Mucosa of descending colon (tissue), 3 donors: ENCODE measurements at places on chromosomes 11 and 22. TPM values are rescaled to one million over a fixed set of nuclear protein-coding genes. Genes with fewer than 3 reads are reported as not detected.

OR8U1 gene
- not detected for total RNA-seq

CD6 gene
- 4.3 TPM for total RNA-seq

OLFML1 gene
- 5.2 TPM for total RNA-seq

TMEM45B gene
- total RNA-seq = 165 TPM

SAMM50 gene
- 48.0 TPM for total RNA-seq

HIC2 gene
- 6.0 TPM for total RNA-seq

KCNJ11 gene
- total RNA-seq = 3.9 TPM

DAGLA gene
- total RNA-seq = 11.9 TPM

- no peak for DNase-seq
Measured at GRCh38 chr22:29434288-29434687, 4.1 kb upstream of the RFPL1 start.

GRCh38 chr11:112128483-112129121 is 35.3 kb downstream of the IL18 start:
- peak; percentile 81 for DNase-seq

DNA sequence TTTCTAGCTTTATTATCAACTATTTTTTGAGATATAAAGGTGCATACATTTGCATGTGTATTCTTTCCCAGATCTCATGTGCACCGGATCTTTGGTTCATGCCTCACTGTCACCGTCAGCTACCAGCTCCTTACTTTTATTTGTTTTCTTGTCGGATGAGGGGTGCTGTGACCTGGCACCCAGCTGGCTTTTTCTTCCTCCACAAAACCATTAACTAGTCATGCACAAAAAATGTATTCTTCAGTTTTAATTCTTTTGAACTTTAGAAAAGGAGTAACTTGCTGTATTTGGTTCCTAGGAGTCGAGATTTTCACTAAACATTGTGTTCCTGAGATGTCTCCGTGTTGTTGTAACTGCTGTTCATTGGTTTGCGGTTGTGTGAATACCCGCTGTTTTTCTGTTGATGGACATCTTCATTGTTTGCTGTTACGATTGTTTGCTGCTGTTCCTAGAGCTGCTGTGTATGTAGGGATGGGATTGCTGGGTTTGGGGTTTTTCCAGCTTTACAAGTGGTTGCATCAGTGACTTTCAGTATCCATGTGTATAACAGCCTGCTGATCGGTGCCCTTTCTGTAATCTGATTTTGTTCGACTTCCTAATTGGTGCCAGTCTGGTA is 39.4 kb downstream of the MOV10L1 start:
- DNase-seq = no peak

DNA sequence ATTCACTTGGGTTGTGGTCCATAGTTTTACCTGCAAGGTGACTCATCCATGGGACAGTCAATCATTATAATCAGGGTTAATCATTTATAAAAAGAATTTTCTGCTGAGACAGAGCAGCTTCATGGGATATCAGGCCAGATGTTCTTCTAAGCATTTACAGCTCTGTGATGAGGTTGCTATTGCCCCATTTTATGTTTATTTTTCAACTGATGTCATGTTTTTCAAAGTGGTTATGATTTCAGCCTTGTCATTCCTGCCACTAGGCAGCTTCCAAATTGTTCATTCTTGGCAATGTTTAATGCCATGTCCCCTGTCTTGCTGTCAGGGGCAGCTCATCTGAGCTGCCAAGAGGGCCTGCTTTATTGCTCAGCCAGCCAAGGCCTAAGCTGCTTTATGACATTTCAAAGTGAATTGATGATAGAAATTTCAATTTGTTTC is 35.9 kb upstream of the ZBED5 start:
- DNase-seq = no peak

DNA sequence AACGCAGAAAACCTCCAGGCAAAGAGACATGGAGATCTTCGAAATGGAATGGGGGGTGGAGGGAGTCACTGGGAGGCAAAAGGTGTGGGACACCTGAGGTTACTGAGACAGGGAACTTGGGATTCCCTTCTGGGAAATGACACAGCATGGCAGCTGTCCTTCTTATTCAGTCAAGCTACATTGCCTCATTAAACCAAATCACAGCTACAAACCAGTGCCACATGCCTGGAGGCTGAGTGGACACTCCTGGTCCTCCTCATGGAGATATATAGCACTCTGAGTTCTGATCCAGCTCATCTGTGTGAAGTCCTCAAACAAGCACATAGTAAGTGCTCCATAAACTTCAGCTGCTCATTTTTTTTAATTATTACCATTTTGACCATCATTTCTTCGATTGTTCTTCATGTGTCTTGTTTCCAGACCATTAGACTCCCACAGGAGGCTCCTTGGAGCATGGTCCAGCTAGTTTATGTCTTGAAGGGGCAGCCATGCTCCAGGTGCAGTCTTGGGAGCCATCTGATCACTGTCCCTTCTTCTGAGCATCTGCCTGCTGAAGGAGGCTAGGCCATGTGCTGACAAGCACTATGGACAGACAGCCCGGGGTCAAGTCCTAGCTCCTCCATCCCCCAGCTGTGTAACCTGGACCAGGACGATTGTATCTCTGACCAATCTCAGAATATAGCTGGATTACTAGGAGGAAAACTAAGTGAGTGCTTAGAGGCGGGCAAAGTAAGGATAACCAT is 9.7 kb upstream of the FXYD2 start:
- peak; percentile 9 for DNase-seq

DNA sequence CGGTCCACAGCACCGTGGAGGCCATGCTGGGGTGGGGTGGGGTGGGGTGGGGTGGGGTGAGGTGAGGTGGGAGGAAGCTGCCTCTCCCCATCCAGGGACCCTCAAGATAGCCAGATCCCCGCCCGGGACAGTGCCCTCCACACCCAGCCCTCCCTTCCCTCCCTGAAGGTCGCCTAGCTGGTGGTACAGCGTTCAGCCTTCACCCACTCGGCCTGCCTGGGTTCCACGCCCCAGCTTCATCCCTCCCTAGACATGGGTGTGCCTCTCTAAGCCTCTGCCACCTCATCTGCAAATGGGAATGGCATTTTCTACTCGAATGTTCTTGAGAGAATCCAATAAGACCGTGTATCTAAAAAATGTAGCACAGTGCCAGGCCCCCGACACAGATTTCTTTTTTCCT is 17.8 kb downstream of the KCTD17 start:
- no peak for DNase-seq

DNA sequence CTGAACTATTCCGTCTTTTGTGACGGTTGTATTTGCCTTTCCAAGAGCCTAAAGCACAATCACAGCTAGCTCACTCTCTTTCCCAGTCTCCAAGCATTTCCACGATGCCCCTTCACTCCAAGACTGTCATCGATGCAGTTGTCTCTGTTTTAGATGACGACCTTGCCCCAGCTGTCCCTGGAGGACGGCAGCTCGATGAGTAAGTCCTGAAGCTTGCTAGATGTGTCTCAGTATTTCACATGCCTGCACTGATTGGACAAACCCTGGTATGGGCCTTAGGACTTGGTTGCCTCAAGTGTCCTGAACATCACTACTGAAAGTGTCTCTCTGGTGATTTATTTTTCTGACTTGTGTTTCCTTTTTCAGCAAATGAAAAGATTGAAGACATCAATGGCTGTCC is 129.9 kb downstream of the NAV2 start:
- DNase-seq = no peak

DNA sequence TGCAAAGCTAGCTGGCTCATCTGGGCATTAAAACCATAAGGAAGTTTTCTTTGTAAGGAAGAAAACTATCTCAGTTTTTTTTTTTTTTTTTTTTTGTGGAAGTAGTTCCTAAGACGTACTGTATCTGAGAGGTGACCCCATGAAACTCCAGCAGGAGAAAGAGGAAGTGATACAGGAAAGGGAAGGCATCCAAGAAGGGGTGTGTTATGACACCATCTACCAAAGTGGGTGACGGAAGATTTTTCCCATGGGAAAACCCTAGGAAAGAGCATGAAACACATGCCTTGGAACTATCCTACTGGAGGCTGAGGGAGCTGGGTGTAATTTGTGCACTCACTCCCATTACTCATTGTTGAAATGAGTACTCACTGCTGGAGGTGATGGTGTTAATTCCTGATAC is 63.8 kb upstream of the ARHGAP20 start:
- no peak for DNase-seq

- no peak for DNase-seq
Measured at GRCh38 chr11:105034813-105035620, at the start of gene CASP1. TSS of gene CASP1 (minus strand) at chr11:105035144. CDS start at chr11:105035113, 31 bp downstream.

DNA sequence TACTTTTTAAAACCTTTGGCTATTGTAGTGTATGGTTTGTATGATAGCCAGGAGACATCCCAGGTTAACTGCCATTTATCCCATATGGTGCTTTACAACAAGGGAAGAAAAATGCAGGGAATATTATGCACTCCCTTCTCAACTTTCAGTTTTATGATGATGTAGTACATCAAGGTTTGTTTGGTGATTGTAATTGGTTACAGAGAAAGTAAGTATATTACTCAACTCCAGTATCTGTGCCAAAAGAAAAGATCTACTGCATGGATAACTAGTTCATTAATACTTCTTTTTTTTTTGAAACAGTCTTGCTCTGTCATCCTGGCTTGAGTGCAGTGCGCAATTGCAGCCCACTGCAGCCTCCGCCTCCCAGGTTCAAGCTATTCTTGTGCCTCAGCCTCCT is 65.3 kb downstream of the BCL2L13 start:
- no peak for DNase-seq

DNA sequence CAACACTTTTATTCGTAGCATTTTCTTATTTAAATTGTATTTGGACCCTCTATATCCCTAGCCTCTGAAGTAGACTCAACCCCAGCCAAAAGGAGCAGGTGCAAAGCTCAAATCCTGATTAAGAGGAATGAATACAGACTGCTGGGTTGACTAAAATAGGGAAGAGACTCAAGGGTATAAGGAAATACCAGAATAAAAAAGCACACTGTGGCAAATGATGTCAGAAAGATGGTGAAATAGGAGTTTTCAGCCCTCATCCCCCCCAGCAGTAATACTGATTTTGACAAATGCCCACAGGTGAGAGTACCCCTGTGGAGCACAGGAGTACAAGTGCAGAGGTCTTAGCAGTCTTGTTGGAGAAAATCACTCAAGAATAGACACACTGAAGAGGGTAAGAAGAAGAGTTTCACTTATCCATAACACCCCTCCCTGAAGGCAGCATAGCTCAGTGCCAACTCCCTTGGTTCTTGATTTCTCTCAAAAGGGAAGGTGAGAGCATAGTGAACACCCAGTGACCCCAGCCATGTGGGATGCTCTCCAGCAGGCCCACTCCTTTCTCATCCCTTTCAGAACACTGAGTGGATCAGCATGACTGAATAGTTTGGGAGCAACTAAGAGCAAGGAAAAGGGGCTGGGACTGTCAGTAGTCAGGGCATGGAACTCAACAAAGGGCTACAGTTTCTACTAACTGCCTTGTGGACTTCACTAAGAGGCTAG is 71.7 kb downstream of the TBC1D22A start:
- DNase-seq = no peak

DNA sequence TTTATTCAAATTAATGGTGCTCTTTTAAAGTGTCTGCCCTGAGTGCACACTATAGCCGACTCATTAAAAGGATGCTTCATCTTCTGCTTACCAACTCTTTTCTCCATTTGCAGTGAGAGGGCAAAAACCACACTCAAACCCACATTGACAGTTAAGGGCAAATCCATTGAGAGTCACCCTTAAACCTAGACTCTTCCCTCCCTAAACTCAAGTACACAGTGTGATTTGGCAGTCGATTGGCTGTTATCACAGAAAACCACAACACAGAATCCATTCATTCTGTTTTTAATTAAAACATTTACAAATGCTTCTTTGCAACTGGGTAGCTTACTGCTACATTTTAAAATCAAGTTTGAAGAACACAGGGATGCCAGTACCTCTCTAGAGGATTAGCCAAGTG is 120.0 kb downstream of the CADM1 start:
- no peak for DNase-seq

DNA sequence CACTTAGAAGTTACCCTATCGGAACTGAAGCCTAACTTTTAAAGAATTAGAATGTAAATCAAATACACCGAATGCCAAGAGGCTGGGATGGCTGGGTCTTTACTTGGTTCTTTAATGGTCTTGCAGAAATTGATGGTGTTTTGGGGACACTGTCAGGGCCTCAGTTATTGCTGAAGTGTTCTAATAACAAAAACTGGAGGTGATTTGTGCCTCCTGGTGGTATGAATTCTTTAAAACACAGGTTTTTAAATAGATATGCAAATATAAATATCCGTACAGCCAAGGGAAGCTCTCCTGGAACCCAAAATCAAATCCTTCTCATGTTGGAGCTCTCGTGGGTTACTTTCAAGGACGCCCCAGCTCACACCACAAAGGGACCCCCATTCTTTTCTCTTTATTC is 19.3 kb upstream of the TMPRSS5 start:
- DNase-seq = no peak

- no peak for DNase-seq
Measured at GRCh38 chr11:76610871-76611475, 59.6 kb downstream of the LRRC32 start.

DNA sequence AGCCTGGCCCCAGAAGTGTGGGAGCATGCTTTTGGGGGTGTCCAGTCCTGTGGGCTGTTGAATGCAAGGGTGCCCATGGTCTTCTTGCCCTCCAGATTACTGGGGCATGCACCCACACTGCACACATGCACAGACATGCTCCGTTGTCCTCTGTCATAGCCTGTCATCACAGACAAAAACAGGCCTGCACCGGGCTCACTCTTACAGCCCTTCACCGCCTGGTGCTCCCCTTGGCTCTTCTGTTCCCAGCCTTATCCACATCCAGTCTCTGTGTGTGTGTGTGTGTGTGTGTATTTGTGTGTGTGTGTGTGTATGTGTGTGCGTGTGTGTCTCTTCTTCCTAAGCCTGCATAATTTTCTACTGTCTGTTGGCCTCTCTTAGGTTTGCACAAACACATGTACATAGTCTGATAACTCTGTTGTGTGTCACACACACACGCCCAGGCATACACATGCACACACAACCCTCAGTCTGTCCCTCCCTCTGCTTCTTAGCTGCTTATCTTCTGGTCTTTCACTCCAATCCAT is 23.4 kb upstream of the NECTIN1 start:
- no peak for DNase-seq

GRCh38 chr11:82837650-82838049 is 62.6 kb downstream of the PRCP start:
- no peak for DNase-seq

- no peak for DNase-seq
Measured at GRCh38 chr22:29750559-29751538, 16.0 kb downstream of the ZMAT5 start.

GRCh38 chr11:106480581-106481190 is 403.2 kb downstream of the AASDHPPT start:
- DNase-seq = no peak

DNA sequence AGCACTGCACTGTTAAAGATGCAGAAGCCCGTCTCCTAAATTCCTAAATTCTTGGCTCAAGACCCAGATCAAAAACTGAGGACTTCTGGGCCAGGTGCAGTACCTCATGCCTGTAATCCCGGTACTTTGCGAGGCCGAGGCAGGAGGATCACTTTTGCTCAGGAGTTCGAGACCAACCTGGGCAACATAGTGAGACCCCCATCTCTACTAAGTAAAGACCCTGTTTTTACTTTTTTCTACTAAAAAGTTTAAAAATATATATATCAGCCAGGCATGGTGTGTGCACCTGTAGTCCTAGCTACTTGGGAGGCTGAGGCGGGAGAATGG is 29.7 kb downstream of the PDGFB start:
- DNase-seq = no peak
